ENCODE measurements at places on chromosomes 4 and X. TPM values are rescaled to one million over a fixed set of nuclear protein-coding genes. Genes with fewer than 3 reads are reported as not detected.

The BEX5 gene
- polyA plus RNA-seq: not detected

The SMIM10L2A gene
- 0.10 TPM for polyA plus RNA-seq

The RBM46 gene
- polyA plus RNA-seq: not detected

The TMEM271 gene
- polyA plus RNA-seq: not detected

The PJA1 gene
- 13.6 TPM for polyA plus RNA-seq

The SMIM43 gene
- 2.0 TPM for polyA plus RNA-seq

The IBSP gene
- polyA plus RNA-seq: not detected

The TNIP2 gene
- polyA plus RNA-seq: 46.1 TPM
